ENCODE measurements at places on chromosomes 2 and 18. TPM values are rescaled to one million over a fixed set of nuclear protein-coding genes. Genes with fewer than 3 reads are reported as not detected.

The KIF3C gene
- 11.3 TPM for total RNA-seq

The DPP4 gene
- 163 TPM for total RNA-seq

The TANC1 gene
- total RNA-seq: 26.8 TPM

The MATN3 gene
- total RNA-seq: 1.9 TPM

The MC2R gene
- total RNA-seq: not detected

The SIX3 gene
- total RNA-seq: not detected

The NOL4 gene
- not detected for total RNA-seq
